Stimulated activated CD4-positive, alpha-beta T cell treated with anti-CD3 and anti-CD28 coated beads, Interleukin-1b, Interleukin-23, amount 100 ng/mL, for 1 hour (primary cell): ENCODE measurements at places on chromosomes 12 and 14.

DNA sequence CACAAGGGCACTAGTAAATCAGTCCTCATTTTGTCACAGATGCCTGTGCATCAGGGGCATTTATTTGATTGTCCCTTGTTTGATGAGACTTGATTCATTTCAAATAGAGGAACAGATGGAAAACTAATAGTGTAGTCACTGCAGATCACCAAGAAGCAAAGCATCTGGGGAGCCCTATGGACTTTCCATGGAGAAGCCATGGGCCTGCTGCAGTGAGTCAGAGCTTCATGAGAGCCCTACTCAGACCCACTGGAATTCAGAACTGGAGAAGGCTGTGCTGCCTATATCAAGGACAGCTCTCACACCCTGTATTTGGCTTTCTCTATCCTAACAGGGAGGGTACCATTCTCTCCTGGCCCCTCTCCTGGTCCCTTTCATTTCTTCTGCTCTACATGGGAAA, 126.2 kb downstream of the GRIP1 start:
- no peak for DNase-seq

DNA sequence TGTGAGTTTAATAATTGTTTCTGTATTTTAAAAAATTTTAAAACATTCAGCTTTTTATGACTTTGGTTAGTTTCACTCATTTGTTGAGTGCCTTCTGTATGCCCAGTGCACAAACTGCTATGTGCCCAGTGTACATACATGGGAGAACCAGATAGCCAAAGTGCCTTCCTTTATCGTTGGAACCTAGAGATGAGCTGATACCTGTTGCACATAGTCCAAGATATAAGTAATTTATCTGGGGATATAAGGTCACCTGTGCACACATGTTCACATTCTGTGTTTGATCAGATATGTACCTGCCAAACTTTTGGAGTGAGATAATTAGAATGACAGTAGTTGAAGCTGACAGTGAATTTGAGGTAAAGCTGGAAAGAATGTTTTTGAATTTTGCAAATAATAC, 37.9 kb downstream of the RAB21 start:
- no peak for DNase-seq

DNA sequence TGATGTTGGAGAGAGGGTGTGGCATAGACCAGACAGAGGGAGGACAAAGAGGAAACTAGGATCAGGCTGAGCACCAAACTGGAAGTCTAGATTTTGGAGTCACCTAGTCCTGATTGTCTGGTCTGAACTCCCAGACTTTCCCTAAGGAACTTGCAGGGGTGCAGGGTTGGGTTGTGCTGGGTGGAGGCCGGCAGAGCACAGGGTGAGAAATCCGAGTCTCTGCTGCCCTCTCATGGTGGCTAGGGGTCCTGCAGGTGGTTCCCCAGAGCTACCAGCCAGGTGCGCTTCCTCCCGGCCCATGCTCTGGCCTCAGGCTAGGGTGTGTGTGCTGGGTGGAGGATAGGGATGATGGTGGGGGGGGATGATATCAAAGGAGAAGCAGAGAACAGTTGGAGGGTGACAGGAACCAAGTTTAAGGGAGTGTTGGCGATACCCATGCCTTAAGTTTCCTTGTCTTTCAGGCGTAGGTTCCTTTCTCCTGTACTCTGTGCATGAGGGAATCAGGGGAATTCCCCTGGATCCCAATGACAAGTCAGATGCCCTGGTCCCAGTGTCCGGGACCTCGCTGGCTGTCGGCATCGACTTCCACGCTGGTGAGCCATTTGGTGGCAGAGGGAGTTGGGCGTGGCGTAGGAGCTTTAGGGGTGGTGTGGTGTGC, 33.5 kb upstream of the NXPH4 start:
- peak; percentile 59 for DNase-seq

DNA sequence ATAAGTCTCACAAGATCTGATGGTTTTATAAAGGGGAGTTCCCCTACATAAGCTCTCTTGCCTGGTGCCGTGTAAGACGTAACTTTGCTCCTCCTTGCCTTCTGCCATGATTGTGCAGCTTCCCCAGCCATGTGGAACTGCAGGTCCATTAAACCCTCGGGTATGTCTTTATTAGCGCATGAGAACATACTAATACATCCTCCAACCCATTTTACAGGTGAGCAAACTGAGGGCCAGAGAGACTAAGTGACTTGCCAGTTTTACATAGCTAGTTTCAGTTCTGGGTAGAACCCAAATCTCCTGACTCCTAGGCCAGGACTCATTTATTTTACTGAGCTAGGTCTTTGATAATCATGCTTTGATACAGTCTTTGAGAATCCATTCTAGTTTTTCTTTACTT, 406.9 kb downstream of the RAD51B start:
- no peak for DNase-seq

GRCh38 chr14:94509356-94509755, at the start of gene SERPINA12:
Gene SERPINA12 (minus strand): TSS chr14:94509469. CDS start chr14:94498397, 11,072 bp downstream.
- DNase-seq = no peak

DNA sequence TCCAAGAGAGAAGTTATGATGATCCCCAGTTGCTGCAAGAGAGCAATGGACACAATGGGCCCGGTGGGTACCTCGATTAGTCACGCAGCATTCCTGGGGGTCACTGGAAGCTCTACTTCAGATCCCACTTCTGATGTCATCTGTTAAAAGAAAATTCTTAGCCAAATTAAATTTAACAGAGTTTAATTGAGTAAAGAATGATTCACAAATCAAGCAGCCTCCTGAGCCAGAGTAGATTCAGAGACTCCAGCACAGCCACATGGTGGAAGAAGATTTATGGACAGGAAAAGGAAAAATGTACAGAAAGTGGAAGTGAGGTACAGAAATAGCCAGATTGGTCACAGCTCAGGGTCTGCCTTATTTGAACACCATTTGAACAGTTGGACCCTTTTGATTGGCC, 107.5 kb downstream of the SPTSSA start:
- no peak for DNase-seq

DNA sequence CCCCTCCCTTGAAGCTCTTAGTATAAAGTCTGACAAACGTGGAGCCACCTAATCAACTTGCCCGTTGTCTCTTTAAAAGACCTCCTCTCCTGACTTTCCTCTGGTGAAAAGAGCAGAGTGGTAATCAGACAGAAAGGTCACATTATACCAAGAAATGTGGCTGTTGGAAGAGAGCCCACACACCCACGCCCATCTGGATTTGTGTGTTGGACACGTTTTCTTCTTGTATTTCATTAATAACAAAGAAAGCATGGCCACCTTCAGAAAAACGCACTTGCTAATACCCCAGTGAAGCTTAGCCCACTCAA, 41.3 kb downstream of the CCDC60 start:
- DNase-seq = no peak
